CD4-positive, alpha-beta T cell treated with Interleukin-4 for 4 hours (primary cell): ENCODE measurements at places on chromosomes 6 and 20.

DNA sequence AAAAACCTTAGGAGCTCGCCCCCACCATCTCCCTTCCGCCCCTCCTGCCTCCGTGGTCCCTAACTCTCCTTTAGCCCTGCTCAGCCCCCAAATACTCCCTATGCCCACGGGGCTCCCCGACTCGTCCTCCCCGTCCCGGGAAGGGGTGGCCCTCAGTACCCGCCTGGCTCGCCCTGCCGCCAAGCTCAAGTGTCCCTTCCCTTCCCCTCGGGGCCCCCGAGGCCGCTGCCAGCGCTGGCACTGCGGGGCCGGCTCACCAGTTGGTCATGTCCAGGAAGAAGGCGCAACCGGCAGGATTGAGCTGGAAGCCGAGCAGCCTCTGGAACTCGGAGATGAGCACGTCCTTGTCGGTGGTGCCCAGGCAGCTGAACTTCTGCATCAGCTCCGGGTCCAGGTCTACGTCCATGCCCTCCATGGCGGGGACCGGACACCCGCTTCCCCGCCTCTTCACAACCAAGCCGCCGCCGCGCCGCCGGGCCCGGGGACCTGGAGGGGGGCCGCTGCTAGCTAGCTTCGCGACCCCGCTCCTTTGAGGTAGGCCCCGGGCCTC, 303 bp downstream of the ILRUN start:
- no peak for DNase-seq

DNA sequence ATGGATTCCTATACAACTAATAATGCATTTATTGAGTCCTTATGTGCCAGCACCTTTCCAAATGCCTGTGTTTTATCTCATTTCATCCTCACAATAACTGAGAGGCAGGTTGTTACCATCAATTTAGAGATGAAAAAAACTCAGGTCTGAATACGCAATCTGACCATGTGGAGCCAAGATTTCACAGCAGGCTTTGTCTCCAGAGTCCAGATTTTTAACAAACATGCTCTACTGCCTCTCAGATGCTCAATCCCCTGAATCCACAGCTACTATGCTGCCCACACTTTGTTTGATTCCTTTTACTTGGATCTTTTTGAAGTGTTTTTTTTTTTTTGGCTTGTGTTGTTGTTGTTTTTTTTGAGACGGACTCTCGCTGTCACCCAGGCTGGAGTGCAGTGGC, 46.8 kb downstream of the B4GALT5 start:
- DNase-seq = no peak

DNA sequence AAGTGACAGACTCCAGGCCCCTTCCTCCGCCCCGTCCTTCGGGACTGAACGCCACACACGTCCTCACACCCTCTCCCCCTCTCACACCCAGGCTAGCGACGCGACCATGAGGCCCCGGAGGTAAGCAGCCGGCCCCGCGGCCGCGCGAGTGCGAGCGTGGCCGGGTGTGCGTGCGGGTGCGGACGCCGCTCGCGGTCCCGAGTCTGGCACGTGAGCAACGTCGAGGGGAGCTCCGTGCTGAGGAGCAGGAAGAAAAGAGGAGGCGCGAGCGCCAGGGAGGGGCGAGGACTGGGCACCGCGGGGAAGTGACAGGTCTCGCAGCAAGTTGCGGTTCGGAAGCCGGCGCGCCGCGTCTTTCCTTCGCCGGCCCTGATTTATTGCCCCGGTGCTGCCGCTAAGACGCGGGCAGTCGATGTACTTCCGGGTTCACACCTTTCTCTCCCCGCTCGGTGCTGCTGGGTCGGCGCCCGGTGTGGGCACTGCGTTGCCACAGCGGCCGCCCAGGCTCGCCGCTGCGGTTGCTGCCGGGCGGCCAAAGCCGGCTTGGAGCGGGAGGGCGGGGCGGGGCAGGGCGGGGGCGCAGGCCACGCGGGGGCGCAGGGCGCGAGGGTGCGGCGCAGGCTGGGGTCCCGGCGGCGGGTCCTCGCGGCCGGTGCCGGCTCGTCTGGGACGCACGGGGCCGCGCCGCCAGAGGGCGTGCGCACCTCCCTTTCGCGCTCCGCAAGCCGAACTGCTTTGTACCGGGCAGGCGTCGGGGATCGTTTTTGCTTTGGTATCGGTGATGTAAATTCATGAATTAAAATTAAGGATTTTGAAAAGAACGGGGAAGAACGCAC, 15.8 kb upstream of the LIN28B start:
- DNase-seq = no peak

DNA sequence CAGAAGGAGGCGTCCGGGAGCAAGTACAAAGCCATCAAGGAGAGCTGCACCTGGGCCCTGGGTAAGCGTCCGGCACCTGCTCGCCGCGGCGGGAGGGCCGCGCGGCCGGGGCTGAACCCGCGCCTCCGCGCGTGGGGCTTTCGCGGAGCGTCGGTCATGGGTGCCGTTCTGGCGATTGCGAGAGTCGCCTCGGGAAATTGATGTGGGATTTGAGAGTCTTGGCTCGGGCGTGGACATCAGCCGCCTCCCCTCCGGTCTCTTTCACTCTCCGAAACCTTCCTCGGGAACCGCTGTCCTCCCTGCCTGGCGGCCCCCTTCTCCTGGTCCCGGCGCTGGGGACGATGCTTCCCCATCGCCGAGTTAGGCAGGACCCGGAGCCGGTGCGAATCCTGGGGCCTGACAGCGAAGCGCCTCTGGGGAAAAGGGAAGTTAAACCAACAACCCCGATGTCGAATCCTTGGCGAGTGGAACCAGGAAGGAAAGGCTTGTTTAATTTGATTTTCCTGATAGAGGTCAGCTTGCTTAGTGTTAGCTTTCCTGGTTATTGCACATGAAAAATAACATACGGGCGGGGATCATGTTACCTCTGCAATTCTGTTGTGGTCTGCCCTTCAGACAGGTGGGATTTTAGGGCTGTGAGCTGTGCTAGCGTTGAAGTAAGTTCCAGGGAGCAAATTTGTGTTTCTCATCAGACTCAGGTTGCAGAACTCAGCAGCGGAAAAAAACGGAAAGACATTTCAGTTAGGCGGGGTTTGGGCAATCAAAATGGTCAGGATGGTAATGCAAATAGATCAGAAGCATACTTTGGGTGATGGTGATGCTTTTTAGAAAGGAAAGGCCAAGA, 594 bp downstream of the ARFGEF3 start:
- no peak for DNase-seq
